ENCODE measurements at places on chromosomes 4 and X. TPM values are rescaled to one million over a fixed set of nuclear protein-coding genes. Genes with fewer than 3 reads are reported as not detected.

Gene POLR2B
- total RNA-seq = 102 TPM

Gene KIF4A
- total RNA-seq = 12.2 TPM

Gene PAGE4
- not detected for total RNA-seq

Gene RS1
- total RNA-seq = not detected

Gene PDGFC
- 83.5 TPM for total RNA-seq

Gene FAM241A
- 0.20 TPM for total RNA-seq

Gene GPRASP2
- total RNA-seq = 23.5 TPM

Gene KLHL4
- 5.2 TPM for total RNA-seq

Gene BEND4
- 0.38 TPM for total RNA-seq

Gene ARHGAP24
- total RNA-seq = 15.0 TPM

Gene TIMM8A
- total RNA-seq = 12.2 TPM

Gene IL21
- not detected for total RNA-seq

Gene ZNF630
- total RNA-seq = 5.8 TPM

Gene HTRA3
- 27.9 TPM for total RNA-seq

Gene SLC6A14
- 0.27 TPM for total RNA-seq

Gene PSAPL1
- not detected for total RNA-seq

Gene SMIM43
- total RNA-seq = not detected

Gene DDX60
- total RNA-seq = 17.1 TPM

Gene SLC49A3
- total RNA-seq = 10.5 TPM

Gene OTC
- total RNA-seq = not detected

Gene CHRNA9
- total RNA-seq = not detected

Gene MAP9
- 22.4 TPM for total RNA-seq

Gene PF4V1
- not detected for total RNA-seq

Gene HMX1
- total RNA-seq = 0.27 TPM

Gene BBS12
- total RNA-seq = 3.2 TPM

Gene MAGEB2
- total RNA-seq = not detected

Gene ERCC6L
- 2.4 TPM for total RNA-seq

Gene RAB39B
- 1.7 TPM for total RNA-seq

Gene SATL1
- total RNA-seq = 0.72 TPM

Gene NLGN3
- total RNA-seq = 3.5 TPM

Gene NIPAL1
- 13.3 TPM for total RNA-seq

Gene SRPK3
- total RNA-seq = not detected

Gene H2BW2
- not detected for total RNA-seq

Gene RRH
- 0.29 TPM for total RNA-seq

Gene NRK
- 48.2 TPM for total RNA-seq

Gene ATP8A1
- total RNA-seq = 13.0 TPM

Gene MAGEA2
- total RNA-seq = not detected

Gene ATP10D
- total RNA-seq = 32.4 TPM

Gene NR3C2
- total RNA-seq = 5.2 TPM

Gene ERVMER34-1
- 3.7 TPM for total RNA-seq

Gene LRIT3
- total RNA-seq = 0.16 TPM

Gene RASL11B
- 22.7 TPM for total RNA-seq

Gene ITM2A
- 4.9 TPM for total RNA-seq

Gene SAGE1
- not detected for total RNA-seq

Gene ABCB7
- total RNA-seq = 31.1 TPM

Gene RAI2
- total RNA-seq = 1.8 TPM

Gene HSFX2
- total RNA-seq = not detected

Gene AMBN
- 0.14 TPM for total RNA-seq

Gene MID1
- 48.8 TPM for total RNA-seq

Gene POF1B
- total RNA-seq = 1.5 TPM

Gene GABRE
- total RNA-seq = 190 TPM

Gene AR
- 7.7 TPM for total RNA-seq

Gene GLOD5
- not detected for total RNA-seq

Gene HERC6
- 21.1 TPM for total RNA-seq

Gene TAB3
- 28.9 TPM for total RNA-seq
